ENCODE measurements at places on chromosomes 12 and 14.
A peak's percentile ranks its signal among the peaks of the same experiment; 100 is the strongest.

GRCh38 chr12:54286042-54287030 lies 5.8 kb downstream of the HNRNPA1 start:
- DNase-seq, result no peak

DNA sequence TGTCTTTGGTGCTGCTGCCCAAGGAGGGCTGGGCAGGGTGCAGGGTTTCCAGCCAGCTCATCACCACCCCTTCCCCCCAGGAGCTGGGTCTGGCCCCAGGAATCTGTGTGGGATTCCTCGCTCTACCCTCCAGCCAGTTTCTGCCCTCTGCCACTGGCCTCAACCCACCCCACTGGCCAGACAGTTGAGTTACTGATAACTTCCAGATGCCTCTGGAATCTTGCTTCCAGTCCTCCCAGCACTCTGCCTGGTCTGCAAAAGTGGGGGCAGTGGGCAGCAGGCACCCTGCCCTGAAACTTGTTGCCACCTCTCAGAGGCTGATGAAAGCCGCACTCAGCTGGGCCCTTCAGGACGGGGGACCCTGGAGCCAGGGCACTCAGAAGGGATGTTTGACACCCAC lies 20.1 kb upstream of the TBX3 start:
- DNase-seq, result no peak

DNA sequence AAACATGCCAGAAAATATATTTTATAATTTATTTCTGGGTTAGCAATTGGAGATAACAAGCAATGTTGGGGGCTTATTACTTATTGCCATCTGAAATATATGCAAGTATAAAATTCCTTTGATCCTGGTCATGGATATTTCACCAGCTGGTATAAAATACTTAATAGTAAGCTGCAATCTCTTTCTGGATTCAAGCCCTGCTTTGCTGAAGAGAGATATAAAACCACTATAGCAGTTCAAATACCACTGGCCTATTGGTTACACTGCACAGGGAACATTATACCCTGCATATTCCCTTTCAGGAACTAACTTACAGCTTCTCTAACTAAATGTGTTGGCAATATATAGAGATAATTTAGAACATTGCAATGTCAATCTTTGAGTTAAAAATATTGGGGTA lies 546.2 kb upstream of the ATP2B1 start:
- DNase-seq, result no peak

DNA sequence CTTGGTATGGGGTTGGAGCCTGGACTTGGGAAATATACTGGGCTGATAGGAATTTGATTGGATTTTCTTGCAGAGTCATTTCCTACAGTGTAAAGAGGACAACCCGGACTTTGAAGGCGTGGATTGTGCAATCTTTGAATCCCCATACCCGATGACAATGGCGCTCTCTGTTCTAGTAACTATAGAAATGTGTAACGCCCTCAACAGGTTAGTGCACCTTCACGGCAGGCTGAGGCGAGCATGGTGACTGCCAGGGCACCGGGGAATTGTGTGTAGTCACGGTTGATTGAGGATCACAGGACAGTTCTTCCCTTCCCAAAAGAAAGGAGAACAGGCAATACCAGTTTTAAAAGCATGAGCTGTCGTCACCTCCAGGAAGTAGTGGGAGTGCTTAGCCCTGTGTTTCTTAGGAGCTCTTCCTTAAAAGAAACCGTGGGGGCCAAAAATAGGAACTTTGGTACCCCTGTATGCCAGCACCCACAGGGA lies 58.3 kb downstream of the ANAPC7 start:
- no peak for DNase-seq

- DNase-seq, result no peak
These were observed 204.4 kb downstream of the TMX1 start for GRCh38 chr14:51444353-51445000.

DNA sequence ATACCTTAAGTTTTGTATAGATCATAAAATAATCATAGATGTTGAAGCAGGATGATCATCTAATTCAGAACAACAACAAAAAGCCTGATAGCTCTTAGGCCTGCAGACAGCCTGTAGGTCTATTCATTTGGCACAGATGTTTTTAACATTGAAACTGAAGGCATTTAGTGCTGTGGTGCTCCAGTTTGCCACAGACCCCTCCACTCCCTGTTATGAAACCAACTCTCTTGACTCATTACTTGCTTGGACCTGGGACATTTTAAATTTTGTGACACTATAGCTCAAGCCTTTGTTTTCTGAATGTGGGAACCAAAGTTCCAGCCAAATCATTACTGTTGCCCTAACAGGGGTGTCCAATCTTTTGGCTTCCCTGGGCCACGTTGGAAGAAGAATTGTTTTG lies 9.1 kb downstream of the PRKCH start:
- DNase-seq, result no peak

GRCh38 chr14:50352584-50352983 lies 40.5 kb downstream of the DMAC2L start:
- DNase-seq, result no peak

- no peak for DNase-seq
These were observed 64.0 kb downstream of the PIWIL1 start for GRCh38 chr12:130401703-130402102.

GRCh38 chr14:80390906-80391305 lies 179.6 kb upstream of the DIO2 start:
- DNase-seq, result no peak

- no peak for DNase-seq
These were observed 338.4 kb downstream of the RAD51B start for GRCh38 chr14:68157971-68158371.

- peak; percentile 97 for DNase-seq
These were observed 14.9 kb upstream of the IFT81 start for GRCh38 chr12:110109037-110109836.

DNA sequence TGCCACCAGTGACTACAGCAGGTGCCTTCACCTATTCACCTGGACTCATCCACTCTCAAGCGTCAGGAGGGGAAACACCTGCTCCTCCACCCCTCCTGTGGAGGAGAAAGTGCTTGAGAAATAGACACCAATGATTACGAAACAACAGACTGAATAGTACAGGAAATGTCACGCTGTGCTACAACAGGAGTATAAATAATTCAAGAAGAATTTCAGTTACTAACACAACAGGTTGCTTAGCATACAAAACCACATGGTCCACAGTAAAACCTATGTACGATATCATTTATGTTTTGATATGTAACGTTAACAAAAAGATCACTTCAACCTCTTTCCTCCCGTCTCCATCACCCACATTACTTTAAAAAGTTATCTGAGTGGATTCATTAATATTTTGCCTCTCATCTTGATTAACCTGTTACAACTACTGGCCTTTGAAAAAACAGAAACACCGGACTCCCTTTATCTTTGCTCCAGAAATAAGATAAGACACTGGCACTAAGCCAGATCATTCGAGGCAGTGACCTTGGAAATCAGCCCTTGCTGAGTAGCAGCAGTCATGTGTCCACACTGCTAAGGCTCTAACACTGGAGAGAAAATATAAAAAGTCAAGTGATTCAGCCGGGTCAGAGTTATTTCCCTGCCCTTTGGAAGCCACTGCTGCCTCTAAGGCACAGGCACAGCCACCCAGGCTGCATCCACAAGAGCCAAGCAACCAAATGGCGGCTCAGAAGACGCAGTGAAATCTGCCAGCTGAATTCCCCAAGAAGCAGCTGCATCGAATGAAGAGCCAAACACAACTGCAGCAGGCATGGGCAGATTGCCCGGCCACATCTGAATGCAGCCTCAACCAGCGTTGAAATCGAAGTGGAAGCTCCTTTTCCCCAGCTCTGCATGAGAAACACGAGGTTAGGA lies 40.9 kb downstream of the NT5DC3 start:
- peak; percentile 77 for DNase-seq

GRCh38 chr12:89779090-89779489 lies 70.5 kb upstream of the ATP2B1 start:
- DNase-seq, result no peak

DNA sequence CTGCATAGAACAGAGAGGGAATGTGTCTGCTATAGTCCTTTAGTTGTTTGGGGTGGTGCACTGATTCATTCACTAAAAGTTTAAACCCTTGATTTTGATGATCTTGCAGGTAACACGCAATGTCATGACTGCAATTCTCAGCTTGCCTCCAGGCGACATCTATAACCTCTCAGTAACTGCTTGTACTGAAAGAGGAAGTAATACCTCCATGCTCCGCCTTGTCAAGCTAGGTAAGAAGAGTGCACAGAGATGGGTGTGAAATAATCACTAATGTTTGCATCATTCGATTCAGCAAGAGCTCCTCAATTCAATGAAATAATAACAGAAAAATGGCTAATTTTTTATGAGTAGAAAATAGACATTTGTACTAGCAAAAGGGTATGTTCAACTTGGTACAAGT lies 203.7 kb downstream of the PTPRO start:
- DNase-seq, result no peak

DNA sequence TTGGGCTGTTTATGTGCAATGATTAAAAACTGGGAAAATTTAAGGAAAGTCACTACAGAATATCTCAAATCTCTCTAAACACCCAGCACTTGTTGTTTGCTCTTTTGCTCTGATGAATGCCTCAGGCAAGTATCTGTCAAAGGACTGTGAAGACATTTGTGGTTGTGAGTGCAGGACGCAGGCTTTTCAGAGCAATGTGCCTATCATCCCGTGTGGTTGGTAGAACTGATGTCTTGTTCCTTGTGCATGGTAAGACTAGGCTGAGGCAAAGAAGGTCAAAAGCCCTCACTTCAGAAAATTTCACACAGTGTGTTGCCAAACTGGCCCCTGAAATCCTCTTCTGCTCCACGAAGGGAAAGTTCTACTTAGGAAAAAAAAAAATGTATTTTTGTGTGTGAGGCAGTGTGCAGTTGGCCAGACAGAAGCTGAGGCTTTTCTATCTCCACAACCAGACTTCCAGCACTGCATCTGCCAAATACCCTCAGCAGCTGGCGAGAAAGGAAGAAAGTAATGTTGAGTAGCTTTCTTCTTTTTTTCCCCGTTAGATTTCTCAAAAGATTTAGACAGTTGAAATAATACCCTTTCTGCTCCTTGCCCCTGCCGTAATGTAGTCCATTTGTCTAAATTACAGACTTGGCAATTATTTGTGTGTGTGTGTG lies 1103.1 kb downstream of the VRK1 start:
- DNase-seq, result no peak

DNA sequence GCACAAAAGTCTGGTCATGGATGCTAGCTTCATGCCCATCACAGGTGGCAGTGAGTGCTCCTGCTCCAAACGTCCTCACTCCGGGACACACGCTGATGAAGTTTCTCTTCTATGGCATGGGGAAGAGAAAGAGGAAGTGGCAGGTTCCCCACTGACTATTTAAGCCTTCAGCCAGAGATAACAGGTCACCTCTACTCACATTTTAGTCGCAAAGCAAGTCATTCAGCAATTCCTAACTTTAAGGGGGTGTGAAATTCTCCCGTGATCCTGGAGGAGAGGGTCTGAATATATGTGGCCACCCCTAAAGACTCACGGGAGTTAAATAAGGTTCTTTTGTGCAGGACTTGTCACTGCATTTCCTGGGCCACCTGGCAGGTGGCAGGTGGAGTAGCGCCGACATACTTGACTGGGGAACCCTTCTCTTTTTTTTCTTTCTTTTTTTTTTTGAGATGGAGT lies 18.8 kb upstream of the RCOR1 start:
- no peak for DNase-seq

- DNase-seq, result no peak
These were observed 10.4 kb upstream of the KRT7 start for GRCh38 chr12:52222692-52223091.

- DNase-seq, result no peak
These were observed 258.0 kb upstream of the DDHD1 start for GRCh38 chr14:53411125-53411524.

GRCh38 chr12:31868965-31869364 lies 90.2 kb upstream of the RESF1 start:
- no peak for DNase-seq

All from gastrocnemius medialis (tissue), 4 donors.